ENCODE measurements at places on chromosomes 3 and 15.

DNA sequence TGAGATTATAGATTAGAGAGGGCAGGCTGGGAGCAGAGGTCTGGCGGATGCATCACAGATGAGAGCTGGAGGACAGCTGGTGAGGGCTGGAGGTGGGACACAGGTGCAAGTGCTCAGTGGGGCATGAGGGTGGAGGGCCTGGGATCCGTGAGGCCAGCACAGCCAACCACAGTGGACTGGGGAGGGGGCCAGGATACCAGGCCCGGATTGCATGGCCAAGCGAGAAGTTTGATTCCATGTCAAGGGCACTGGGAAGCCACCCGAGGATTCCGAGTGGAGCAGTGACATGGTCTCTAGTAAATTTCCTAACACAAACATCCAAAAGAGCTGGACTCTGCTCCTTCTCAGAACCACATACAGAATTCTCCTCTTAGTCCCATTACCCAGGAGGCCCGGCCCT lies 44.0 kb upstream of the SLC41A3 start:
- no peak for DNase-seq

- no peak for DNase-seq
Observed at GRCh38 chr15:41154412-41154811, 38.3 kb upstream of the INO80 start.

DNA sequence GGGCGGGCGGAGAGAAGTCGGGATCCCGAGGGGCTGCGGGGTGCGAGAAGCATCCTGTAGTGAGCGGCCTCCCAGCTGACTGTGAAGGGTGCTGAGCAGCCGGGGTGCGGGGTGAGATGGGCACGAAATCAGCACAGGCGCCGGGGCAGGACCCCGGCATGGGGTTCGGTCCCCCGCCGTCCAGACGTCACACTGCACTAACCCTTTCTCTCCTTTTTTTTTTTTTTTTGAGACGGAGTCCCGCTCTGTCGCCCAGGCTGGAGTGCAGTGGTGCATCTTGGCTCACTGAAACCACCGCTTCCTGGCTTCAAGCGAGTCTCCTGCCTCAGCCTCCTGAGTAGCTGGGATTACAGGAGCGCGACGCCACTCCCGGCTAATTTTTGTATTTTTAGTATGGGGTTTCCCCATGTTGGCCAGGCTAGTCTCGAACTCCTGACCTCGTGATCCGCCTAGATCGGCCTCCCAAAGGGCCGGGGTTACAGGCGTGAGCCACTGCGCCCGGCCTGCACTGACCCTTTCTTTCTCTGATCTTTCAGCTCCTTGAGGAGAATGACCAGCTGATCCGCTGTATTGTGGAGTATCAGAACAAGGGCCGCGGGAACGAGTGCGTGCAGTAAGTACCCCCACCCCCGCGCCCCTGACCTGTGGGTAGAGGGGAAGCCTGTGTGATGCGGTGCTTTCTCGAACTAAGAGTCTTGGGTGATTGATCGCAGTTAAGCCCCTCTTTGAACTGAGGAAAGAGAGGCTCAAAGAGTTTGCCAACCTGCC lies 513 bp downstream of the SS18L2 start:
- DNase-seq: no peak

DNA sequence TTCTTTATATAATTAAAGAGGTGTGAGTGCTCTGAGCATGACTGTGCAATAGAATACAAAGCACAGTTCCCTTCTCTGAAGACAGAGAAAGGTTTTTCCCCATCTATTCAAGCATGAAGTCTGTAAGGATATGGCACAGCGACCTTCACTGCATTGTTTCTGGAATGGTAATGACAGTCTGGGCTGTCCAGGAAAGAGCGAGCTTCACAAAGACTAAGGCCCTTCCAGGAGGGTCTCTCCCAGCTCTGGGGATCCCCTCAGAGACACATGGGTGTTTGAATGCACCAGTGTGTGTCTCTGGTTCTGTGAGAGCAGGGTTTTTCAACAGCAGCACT lies 179.9 kb upstream of the NR2E3 start:
- DNase-seq: no peak

DNA sequence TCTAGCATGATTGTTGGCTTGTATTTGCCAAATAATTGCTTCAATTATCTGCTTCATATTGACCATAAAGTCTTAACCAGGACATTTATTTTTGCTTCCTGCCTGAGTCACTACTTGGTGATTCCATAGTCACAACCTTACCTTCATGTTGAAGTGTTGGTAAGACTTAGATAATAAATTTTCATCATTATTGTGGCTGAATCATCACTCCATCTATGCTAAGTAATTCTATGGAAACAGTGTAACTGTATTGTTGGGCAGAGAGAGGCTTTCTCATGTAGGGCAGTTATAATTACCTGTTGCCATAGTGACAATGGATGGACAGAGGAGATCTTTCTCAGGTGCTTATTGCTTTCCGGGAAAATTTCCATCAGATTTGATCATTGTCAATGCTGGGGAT lies 330.7 kb upstream of the LRRC3B start:
- no peak for DNase-seq

GRCh38 chr3:160163229-160163878 lies 61.9 kb upstream of the C3orf80 start:
- peak; percentile 42 for DNase-seq

DNA sequence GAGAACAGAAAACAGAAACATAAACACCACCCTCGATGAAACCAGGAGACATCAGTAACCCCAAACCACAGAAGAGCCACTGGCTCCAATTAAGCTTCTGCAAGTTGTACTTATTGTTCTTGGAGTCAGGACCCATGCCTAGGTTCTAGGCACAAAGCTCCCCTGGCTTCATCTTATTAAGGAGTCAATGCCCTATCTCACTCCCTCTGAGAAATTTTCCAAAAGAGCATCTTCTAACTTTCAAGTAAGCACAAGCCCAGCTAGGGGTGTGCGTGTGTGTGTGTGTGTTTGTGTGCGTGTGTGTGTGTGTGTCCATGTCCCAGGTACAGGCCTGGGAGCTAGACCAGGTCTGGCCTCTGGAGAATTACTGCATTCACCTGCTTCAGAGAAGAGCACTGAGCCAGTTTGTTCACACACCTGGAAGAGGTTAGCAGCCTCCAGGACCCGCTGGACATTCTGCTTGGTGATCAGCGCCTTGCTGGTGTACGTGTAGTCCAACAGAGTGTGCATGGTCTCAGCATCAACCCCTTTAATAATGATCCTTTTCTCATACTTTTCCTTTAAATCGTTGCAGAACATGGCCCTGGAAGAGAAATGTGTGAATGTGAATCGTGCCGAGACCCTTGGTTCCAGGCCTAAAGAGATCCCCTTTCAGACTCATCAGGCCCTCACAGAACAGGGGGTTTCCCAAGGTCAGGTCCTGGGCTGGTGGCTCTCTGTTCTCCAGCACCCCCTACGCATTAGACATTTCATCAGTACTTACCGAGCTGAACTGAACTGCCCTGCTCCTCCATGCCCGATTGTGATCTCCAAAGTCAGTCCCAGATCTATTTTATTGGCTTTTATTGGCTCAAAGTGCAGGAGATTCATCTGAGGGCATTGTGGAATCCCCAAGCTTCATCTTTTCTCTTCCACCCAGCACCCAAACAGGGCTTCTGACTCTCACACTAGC lies 27.8 kb downstream of the KLHL6 start:
- no peak for DNase-seq

- DNase-seq: no peak
Observed at GRCh38 chr3:14941871-14942270, 5.5 kb upstream of the NR2C2 start.

DNA sequence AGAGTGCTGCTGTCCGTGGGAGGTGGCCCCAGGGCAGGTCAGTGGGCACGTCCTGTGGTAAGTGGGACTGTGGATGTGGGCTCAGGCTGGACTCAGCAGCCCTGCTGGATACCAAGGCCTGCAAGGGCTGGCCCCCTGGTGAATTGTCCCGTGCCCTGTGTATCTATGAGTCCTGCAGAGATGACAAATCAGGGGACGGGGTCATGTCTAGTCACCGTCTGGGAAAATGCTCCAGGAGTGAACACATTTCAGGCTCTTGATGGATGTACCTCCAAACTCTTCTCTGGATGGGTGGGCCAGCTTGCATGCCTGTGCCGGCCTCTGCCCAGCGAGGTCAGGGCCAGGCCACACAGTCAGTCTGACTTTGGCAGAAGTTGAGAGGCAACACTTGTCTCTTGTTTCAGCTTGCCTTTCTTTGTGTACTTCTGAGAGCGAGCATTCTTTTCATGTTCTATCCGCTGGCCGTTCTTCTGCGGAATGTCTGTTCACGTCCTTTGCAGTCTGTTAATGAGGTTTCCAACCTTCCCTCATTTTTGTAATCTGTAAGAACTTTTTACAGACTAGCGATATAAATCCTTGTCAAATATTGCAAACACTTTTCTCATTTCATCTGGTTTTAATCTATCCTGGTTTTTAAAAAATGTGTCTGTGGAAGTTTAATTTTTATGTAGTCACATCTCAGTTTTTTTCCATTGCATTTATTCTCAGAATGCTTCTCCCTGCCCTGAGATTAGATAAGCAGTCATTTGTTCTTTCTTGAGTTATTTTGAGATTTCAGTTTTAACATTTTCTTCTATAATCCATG lies 11.4 kb upstream of the STAB1 start:
- DNase-seq: peak; percentile 68

DNA sequence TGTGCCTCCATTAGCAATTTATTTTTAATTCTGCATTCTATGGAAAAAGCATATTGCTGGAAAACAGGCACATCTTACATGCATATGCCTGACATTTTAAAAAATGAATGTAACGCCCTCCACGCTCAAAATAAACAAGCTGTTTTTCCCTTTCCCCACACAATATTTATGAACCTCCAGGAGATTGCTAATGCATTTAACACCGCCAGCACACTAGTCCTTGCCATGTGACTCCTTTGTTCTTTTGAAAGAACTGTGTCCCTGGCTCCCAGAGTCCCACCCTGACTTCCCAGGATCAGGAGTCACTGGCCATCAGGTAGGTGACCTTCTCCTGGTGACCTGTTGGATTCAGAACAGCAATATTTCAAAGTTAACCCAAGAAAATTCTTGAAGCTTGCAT lies 571.2 kb upstream of the CFAP20DC start:
- DNase-seq: no peak

GRCh38 chr15:38720893-38721567 lies 156.4 kb upstream of the RASGRP1 start:
- no peak for DNase-seq

GRCh38 chr15:63970621-63971426 lies 75.5 kb downstream of the DAPK2 start:
- DNase-seq: no peak

DNA sequence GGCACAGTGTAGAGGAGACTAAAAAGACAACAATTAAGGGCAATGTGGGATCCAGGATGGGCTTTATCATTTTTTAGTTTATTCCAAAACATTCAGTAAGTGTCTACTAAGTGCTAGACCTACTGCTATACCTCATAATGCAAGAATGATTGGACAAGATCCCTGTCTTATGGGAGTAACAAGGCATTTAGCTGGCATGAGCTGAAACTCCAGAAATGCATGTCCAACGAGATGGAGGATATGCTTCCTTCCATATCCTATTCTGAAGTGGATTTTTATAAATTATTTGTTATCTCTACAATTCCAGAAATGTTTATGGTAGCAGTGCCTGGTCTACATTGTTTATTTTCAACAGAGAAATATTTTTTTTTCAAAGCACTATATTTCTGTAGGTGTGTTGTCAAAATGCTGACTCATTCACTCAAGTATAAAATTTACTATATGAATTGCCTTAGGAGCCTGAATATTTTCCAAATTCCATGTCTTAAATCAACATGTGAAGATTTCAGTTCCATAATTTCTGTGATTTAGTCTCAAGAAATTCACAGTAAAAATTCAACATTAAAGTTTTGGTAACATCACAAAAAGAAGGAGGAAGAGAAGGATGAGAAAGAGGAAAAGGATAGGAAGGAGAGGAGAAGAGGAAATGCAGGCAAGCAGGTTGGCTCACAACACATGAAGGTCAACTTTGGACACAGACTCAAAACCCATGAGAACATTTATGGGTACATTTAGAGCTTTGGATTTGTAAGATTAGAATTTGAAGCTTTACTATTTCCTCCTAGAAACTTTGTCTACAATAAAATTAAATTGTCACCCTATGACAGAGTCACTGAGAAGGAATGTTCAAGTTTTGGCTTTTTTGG lies 88.6 kb downstream of the P3H2 start:
- DNase-seq: no peak

DNA sequence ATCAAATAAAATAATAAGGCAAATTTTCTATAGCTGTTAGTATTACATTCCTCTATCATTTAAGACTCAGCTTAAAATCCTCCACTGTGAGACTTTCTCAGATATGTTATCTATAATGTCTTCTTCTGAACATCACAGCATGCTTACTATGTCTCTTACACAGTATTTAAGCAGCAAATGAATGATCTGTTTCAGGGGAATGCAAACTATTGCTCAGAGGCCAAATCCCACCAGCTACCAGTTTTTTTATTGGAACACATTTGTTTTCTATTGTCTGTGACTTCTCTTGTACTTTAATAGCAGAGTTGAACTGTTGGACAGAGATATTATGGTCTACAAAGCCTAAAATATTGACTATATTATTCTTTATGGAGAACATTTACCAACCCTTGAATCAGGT lies 59.6 kb downstream of the C3orf38 start:
- no peak for DNase-seq

DNA sequence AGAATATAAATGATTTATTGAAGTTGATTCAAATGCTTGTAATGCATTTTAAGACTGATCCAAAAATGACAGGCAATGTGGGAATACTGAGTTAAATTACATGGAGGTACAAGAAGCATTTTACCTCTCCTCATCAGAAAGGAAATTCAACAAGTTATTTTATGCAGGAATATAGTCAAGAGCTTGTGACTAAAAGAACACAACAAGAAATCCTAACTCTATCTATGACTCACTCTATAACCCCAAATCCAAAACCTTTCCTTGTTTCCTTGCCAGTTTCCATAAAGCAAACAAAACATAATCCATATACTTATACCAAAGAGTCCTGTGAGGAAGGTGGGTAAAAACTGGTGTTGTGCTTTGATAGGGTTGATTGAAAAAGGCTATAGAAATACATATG lies 30.8 kb downstream of the SIN3A start:
- DNase-seq: peak; percentile 25

DNA sequence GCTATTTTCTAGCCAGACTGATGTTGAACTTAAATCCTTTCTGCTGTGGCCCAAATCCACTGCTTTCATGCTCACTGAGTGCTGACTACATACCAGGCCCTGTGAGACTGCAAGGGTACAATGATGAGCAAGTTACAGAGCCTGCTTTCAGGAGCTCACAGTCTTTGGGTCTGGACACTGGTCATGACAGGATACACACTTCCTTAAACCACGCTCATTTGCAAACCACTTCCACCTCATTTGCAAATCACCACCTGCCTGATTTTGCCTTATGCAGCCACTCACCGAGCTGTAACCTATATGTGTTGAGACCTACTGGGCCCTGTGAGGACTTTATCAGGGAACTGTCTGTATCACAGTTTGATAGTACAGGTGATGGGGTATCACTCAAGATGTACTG lies 50.2 kb upstream of the LRRC58 start:
- no peak for DNase-seq

DNA sequence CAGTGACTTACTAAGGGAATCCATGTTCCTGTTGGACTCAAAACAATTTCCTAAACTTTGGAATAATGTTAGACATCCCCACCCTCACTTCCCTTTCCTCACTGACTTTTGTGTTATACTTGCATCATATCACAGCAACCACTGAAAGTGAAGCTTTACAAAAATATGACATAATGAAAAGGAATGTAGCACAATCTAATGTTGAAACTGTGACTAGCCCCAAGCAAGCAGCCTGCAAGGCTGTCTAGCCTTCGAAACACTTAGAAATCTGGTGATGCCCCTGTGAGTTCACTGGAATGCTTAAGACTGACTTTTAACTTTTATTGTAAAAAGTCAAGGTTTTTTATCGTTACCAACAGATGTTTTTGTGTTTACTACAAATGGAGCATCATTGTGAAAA lies 203.7 kb upstream of the ZNF385D start:
- DNase-seq: peak; percentile 62

Data from epithelial cell of esophagus (primary cell).